H54 (cell line): ENCODE measurements at places on chromosomes 5 and 9.

DNA sequence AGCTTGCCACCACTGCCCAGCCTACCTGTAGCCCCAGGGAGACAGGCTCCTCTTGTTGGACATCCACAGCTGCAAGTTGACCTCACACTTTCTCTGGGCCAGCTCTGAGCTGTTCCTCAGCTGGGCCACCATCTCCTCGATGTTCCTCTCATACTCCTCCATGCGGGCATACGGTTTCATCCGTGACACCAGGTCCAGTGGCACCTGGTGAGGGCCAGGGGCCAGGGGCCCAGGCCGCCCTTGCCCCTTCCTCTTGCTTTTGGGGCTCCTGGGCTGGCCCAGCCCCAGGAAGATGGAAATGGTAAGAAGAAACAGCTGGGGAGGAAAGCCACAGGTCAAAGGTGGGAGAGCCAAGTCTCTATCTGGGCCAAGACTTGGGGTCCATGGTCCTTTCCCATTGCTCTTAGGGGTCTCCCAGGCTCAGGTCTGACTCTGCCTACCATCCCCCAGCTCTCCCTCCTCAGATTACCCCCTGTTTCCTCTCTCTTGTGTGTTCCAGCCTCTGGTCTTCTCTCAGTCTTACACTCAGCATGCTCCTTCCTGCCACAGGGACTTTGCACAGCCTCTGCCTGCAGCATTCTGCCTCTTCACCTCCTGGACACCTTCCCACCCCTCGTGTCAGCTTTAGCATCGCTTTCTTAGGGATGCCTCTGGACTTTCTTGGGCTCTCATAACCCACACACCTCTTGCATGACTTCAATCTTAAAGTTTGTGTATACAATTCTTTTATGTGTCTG, 2.2 kb downstream of the IL17B start:
- no peak for DNase-seq

GRCh38 chr5:175695161-175696126, 37.6 kb downstream of the HRH2 start:
- no peak for DNase-seq

- no peak for DNase-seq
Observed at GRCh38 chr5:88377705-88378656, 109.3 kb upstream of the TMEM161B start.

- DNase-seq, result no peak
Observed at GRCh38 chr9:69812068-69813000, 8.3 kb upstream of the CFAP95 start.

GRCh38 chr5:167820101-167820990, 471.1 kb upstream of the WWC1 start:
- DNase-seq, result no peak

DNA sequence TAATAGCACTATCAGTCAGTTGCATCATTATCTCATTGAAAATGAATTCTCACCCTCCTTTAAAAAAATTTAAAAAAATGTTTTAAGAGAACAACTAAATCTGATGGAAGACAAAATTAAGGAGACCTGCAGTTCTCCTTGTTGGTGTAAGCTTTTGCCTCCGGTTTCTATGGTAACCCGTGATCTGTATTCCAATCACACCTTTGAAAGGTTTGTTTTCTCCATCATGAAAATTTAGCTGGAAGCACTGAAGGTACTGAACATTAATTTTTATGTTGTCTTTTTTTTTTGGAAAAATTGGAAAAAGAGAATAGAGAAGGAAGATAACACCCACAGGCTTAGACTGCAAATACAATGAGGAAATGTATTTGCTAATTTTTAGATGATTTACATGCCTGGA, 2.5 kb upstream of the BASP1 start:
- no peak for DNase-seq

GRCh38 chr5:110630350-110630749, 96.1 kb downstream of the TMEM232 start:
- DNase-seq, result no peak

DNA sequence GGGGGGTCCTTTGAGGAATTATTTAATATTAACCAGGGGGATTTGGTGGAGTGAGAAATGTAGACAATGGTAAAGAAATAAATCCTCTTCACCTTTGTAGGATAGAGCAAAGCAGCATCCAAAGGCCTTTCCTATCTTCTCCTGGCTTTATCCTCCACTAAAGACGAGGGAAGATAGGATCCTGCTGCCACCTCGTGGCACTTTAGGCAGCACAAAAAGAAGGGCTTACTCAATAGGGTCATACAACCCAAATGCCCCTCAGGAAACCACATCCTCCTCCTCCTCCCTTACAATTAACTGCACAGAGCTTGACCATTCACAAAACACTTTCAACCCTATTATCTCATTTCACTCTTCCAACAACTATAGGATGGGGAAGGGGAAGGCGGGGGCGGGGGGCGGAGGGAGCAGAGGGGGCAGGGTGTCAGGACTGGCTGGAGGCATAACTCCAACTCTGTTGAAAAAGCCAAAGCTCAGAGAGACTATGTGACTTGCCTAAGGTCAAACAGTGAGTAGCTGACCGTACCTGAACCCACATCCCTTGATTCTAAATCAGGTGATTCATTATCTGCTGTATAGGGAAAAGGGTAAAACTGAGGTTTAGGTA, 45.4 kb upstream of the MYOT start:
- no peak for DNase-seq

DNA sequence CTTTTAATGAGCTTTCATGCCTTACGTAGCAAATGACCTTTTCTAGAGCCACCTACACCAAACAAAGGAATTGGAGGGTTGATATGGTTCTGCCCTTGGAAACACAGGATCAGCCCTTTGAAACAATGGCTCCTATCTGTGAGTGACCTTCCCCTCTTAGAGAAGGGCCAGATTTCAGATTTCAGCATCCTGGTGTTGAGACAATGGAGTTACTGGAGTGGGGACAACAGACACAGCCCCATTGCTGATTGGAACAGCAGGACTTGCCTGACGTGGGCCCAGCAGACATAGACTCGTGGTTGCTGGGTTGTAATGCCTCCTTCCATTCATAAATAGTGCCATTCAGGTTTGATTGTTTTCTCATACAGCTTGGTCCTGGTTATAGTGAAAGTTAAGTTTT, 96.0 kb downstream of the GALNT10 start:
- no peak for DNase-seq

DNA sequence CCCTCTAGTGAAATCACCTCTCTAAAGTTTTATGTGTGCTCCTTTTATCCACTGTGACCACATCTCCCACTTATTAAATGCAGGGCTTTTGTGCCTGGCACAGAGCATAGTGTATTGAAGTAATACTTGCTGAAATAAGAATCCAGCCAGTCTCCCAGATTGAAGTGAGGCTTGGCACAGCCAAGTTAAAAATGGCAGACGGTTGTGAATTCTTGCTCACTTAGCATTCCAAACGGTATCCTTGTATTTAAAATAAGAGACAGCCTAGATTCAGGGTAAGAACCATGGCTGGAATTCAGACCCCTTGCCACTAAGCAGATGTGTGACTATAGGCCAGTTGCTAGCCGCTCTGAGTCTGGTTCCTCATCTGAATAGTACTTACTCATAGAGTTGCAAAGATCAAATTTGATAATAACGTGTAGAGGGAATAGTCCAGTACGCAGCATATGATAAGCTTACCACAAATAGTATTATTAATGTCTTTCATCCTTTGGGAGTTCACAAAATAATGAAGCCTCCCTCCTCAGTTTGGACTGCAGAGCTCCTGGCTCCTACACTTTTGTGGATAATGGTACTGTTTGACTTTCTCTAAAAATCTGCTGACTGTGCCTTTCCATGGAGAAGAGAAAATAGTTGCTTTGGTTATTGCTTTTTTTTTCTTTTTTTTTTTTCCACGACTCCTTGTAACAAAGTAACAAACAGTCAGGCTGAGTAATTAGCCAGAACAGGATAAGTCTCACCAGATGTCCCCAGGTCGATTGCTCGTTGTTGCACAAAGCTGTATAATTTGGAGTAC, 51.5 kb downstream of the FGF1 start:
- DNase-seq, result no peak

GRCh38 chr5:17426104-17426749, 71.8 kb upstream of the TAF11L2 start:
- DNase-seq, result no peak

GRCh38 chr5:73968246-73968645, 342.2 kb downstream of the ARHGEF28 start:
- no peak for DNase-seq
